ENCODE measurements at places on chromosomes 4 and X. TPM values are rescaled to one million over a fixed set of nuclear protein-coding genes. Genes with fewer than 3 reads are reported as not detected.

DNA sequence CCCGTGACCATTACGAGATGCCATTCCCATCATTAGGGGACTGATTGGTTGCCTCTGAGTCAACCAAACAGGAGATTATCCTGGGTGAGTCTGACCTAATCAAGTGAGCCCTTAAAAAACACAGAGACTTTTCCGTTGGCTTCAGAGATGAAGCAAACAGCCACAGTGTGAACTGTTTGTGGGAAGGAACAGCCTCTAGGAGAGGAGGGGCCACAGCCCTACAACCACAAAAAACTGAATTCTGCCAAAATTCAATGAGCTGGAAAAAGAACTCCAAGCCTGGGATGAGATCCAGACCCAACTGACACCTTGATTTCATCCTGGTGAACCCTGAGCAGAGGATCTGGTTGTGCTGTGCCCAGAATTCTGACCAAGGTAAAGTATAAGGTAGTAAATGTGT, 31.3 kb upstream of the TBL1X start:
- no peak for DNase-seq

DNA sequence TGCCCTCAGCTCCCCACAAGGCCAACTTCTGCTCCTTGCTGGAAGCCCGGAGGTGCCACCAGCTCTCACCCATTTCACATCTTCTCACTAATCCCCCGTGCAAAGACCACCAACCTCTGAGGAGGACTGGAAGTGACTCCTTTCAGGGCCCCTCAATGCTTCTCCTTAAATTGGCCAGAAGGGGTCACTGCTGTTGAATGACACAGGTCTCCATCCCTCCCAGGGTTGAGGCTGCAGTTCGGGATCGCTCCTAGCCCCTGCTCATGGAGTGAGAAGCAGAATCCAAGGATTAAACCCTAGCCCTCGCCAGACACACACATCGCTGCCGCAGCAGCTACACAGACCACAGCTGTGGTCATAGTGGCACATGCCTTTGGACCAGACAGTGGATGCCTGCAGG, 279.5 kb upstream of the TAPT1 start:
- DNase-seq = peak; percentile 24

DNA sequence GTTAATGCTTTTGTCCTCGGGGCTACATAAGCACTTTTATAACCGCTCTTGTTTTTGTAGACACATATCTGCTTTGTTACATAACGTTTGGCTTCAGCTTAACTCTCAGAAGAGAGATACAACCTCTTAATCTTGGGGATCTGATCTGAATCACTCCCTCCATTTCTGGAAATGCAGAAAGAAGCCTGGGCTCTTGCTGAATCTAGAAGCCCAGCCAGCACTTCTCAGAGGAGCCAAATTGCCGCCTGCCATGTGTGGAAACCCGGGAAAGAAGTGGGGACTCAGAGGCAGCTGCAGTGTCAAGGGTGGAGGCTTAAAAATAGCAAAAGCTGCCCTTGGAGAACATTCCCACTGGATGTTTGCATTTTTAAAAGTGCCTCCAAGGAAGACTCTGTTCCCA, 69.3 kb upstream of the LDB2 start:
- no peak for DNase-seq

The KCTD8 gene
- 0.21 TPM for total RNA-seq

GRCh38 chr4:155342142-155342541, 34.6 kb downstream of the MAP9 start:
- no peak for DNase-seq

- DNase-seq = no peak
These were observed 21.7 kb upstream of the GEMIN8 start for GRCh38 chrX:14051416-14051815.

DNA sequence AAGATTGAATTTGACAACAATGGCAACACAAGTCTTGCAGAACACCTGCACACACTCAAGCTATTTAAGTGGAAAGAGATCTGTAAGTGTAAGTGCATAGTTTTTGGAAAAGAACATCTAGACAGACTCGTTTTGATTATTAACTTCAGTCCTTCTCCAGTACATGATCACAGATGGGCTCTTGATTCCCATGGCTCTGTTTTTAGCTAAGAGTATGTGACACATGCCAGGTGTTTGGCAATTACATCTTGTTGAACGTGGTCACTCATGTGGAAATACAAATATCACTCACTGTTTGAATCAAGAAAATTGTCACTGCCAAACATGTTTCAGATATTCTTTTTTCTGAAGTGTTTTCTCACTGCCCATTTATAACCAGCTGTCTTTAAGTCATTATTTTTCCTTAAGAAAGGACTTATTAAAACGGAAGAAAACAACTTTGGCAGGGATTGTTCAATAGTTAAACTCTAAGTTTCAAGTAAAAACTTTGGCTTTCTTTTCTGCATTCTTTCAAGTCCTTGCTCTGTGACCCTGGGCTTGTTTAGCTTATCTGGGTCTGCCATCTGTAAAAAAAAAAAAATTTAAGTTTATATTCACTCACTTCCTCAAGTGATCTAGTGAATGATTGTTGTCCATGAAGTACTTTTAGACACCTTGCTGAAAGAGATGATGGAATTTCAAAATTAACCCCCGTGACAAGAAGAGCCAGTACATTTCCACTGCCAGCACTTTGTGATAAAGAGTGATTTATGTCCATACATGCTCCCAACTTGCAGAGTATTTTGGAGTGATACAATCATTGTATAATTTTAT, 125.4 kb downstream of the ATXN3L start:
- DNase-seq = no peak

- no peak for DNase-seq
These were observed 190.5 kb downstream of the CCNG2 start for GRCh38 chr4:77347351-77347966.

DNA sequence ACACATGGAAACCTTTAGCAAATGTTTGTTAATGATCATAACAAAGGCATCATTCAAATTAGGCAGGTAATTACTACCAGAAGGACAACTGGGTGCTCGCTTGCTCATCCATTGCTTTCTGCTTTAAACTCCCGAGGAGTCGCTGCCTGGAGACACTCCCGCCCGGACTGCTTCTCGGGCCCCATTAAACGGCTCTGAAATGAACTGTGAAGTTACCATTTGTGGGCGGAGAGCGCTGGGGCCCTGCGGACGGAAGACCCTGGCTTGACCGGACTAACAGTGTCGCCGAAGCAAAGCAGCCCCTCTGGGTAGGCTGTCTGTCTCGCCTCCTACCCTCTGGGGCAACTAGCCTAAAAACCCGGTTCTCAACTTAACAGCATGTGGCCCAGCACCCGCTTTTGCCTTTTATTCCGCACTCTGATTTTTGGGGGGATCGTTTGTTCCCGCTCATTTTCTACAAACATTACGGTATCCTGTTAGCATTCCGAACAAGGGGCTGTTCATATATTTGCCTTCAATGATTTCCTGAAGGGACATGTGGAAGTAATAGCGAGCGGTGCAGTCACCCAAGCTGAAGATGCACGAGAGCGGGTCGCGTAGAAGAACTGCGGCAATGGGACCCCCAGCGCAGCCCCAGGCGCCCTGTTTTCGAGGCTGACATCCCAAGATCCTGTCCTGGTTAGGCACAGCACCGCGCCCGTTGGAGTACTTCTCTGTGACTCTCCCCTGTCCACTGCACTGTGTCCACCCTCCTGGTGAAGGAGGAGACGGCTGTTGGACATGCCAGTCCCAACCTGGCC, 1.6 kb upstream of the PDGFRA start:
- DNase-seq = peak; percentile 51
